Bronchial epithelial cell (primary cell): ENCODE measurements at places on chromosomes 11 and 22.

GRCh38 chr22:37428649-37429586 lies 1.6 kb upstream of the ELFN2 start:
- DNase-seq: no peak

- DNase-seq: no peak
These were observed 199.5 kb upstream of the PLET1 start for GRCh38 chr11:112460141-112460540.

DNA sequence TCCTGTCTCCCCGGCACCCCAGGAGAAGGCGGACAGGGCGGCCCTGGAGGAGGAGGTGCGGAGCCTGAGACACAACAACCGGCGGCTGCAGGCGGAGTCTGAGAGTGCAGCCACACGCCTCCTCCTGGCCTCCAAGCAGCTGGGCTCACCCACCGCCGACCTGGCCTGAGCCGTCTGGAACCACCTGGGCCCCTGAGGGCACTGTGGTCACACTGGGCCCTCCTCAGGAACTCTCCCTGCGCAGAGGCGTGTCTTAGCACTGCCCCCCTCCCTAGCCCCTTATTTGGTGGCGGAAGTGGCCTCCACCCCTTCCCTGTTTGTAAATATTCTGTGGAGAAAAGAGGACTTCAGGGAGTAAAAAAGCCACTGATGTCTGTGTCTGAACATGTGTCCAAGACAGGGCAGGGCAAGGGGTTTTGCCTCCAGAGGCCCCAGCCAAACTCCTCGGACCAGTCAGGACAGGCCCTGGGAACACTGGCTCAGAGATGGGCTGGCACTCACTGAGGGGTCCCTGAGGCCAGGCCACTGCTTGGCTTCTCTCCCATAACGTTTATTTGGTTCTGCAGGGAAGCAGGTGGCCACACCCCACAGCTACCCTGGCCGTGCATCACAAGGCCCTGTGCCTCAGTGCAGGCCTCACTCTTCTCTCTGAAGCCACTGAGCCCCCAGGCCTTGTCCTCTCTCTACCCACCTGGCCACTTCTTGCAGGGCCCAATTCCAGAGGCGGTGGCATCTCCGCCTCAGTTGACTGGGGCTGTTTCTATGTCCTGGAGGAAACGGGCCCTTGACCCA lies 12.0 kb downstream of the RELA start:
- peak; percentile 65 for DNase-seq

DNA sequence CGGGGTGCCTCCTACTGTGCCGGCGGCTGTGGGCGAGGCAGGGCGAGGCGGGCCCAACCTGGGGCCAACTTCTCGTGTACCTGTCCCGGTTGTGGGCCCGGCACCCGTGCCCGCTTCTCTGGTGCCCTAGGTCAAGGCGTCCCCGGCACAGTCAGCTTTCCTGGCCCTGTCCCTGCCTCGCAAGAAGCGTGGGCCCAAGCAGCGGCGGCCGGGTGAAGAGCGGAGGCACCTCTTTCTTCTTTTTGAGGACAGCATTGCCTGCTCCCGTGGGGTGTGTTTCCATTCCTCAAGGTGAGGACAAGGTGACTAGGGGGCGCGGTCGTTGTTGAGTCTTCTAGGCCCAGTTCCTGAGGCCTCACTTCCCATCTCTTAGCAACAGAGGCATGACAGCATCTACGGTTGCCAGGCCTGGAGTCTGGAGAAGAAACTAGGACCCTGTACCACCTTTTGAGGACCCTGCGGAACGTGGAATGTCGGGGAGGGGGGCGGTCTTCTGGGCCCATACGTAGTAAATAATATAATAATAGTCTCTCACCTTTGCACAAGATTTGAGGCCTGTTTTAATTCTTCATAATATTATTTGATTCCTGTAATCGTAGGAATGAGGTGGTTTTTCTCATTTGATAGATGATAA lies 418 bp downstream of the ACO2 start:
- no peak for DNase-seq

- no peak for DNase-seq
These were observed 25.4 kb downstream of the MAML2 start for GRCh38 chr11:96317571-96317970.

GRCh38 chr22:49137206-49137840 lies 690.4 kb downstream of the BRD1 start:
- no peak for DNase-seq

- peak; percentile 32 for DNase-seq
These were observed 7.2 kb downstream of the ELFN2 start for GRCh38 chr22:37419969-37420685.

DNA sequence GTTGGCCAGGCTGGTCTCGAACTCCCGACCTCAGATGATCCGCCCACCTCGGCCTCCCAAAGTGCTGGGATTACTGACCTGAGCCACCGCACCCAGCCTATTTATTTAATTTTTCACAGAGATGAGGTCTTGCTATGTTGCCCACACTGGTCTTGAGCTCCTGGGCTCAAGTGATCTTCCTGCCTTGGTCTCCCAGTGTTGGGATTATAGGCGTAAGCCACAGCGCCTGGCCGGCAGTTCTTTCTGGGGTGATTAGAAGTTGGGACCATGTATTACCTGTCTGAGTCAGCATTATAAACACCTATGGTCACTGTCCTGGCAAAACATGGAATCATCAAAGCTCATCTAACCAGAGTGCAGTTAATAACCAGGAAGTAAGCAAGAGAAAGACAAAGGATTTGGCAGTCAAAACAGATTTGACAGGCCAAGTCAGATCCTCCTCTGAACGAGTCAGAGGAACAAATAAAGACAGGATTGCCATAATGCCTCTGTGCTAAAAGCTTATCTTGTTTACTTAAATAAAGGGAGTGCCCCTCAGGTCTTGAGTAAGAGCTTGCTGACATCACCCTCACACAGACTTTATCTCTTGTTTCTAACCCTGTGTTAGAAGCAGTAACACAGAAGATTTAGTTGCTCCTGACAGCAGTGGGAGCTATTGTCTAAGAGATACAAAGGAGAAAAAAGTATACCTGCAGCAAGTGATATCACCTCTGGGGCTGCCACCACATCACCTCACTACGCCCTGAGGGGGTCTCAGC lies 3.7 kb downstream of the SERPIND1 start:
- DNase-seq: peak; percentile 98

DNA sequence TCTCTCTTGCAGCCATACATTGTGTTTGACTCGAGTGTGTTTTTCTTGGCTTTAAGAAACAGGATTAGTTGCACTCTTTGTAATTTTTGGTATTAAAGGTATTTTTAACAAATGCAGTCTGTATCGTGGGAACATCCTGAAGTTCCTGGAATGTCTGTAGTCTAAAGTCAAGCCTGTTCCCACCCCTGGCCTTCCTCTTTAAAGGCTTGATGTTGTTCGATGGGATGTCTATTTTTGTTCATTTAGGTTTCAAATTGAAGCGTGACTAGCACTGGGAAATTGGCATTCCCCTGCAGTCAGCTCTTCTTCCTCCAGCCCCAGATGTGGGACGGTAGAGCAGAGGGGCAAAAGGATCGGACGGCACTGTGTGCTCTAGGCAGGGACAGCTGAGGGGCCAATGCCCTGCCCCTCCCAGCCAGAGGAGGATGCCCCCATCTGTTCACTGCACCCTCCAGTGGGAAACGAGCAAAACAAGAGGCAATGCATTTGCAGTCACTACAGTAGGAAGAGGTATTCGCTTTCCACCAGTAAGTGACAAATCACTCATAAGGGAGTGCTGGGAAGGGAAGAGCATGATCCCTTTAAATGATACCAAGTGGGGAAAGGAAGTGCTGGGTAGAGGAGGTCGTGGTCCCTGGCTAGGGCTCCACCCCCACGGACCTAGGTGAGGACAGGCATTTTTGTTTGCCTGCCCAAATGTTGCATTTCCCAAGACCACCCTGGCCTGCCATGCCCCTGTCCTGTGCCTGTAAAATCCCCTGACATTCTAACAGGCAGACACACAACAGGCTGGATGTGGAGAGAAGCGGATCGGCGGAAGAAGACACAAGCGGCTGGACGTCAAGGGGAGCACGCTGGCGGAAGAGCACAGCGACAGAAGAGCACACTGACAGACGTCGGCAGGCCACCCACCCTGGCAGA lies 47.4 kb upstream of the SEPTIN5 start:
- DNase-seq: no peak

DNA sequence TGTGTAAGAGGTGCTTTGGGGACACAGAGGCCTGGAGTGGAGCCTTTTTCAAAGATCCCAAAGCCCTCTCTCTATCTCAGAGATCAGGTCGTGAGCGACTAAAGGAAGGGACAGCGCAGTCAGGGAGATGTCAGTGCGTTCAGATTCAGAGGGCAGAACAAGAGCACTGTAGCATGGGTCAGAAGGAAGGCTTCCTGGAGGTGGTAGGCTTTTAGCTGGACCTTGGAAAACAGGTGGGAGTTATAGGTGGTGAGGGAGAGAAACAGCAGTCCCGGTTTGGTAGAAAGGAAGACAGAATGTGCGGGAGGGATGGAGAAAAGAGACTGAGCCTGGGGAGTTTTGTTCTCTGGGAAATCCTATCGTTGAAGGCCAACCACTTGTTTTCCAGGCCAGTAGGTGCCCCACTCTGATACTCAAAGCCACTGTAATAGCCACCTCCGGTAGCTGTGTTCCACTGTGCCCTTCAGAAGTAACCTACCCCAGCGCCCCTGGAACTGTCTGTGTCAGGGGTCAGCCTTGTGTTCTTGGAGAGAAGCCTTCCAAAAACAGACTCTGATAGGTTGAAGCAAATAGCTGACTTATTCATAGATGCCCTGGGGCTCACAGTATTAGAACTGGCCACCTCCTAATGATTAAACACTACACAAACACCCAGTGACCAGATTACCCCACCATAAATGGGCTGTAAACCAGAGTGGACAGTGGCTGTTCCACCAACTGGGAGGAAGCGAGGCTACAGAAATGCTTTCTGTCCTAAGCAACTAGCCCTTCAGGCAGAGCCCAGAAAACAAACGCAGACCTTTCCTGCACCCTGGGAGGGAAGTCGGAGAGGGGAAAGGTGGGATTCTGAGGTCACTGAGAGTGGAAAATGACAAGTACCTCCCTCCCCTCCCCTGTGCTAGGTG lies 157.7 kb downstream of the DBX1 start:
- DNase-seq: no peak

DNA sequence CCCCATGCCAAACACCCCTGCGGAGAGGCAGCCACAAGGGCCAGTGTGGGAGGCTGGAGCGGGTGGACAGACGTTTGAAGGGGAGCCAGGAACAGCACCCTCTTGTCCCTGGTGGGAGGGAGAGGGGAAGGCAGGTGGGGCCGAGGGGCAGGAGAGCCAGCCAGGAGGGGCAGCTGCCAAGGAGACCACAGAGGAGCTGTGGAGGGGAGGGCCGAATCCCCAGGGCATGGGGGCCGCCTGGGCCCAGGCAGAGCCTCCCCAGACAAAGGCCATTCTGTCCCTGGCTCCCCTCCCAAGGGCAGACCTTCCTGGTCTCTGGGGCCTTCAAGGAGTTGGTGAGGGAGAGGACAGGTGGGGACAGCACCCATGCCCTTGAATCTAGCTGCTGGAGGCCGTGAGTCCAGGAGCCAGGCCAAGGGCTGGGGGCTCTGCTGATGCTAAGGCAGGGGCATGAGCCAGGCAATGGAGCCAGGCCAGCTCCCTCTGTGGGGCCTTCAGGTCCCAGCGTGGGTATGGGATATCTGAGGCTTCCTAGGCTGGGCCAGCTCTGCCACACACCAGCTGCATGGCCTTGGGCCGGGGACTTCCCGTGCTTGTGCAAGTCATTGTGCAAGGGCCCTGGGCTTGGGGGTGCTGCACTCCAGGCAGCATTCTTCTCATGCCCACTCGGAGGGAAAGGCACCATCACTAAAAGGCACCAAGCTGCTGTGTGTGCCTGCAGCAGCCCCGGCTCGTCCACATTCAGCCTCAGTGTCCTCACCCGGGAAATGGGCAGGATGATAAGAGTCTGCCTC lies 11.4 kb downstream of the EMID1 start:
- DNase-seq: peak; percentile 29

GRCh38 chr22:37638391-37639069 lies 939 bp upstream of the SH3BP1 start:
- DNase-seq: peak; percentile 40

DNA sequence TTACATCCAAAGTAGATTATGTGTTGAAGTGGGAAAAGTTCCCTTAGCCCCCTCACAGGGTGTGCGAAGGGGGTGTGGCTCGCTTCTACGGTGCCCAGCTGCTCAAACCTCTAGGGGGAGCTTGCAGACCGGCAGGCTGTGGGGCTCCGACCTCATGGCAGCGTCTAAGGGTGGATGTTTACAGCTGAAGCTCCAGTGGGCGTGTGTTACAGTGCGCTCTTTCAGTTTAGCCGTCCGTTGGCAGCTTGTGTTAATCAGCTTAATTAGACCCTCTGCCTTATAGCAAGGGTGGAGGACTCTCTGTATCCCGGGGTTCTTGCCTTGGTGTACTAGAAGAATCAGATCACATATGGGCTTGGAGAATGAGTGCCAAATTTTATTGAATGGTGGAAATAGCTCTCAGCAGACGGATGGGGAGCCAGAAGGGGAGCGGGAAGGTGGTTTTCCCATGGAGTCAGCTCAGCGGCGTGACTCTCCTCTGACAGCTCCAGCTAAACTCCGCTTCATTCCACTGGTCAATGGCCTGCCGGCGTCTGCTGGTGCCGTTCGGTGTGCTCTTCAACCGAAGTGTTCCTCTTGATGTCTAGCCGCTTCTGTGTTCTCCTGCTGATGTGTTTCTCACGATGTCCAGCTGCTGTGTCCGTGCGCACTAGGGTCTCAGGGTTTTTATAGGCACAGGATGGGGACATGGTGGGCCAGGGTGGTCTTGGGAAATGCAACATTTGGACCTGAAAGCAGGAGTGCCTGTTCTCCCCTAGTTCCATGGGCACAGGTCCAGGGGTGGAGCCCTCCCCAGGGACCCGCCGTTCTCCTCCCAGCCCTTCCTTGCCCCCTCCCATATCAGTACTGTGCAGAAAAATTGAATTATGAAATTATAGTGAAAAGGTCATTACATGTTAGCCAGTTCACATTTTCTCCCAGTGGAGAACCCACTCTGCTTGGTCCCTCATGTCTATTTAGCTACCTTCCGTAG lies 28.6 kb upstream of the OR10G7 start:
- DNase-seq: peak; percentile 54

DNA sequence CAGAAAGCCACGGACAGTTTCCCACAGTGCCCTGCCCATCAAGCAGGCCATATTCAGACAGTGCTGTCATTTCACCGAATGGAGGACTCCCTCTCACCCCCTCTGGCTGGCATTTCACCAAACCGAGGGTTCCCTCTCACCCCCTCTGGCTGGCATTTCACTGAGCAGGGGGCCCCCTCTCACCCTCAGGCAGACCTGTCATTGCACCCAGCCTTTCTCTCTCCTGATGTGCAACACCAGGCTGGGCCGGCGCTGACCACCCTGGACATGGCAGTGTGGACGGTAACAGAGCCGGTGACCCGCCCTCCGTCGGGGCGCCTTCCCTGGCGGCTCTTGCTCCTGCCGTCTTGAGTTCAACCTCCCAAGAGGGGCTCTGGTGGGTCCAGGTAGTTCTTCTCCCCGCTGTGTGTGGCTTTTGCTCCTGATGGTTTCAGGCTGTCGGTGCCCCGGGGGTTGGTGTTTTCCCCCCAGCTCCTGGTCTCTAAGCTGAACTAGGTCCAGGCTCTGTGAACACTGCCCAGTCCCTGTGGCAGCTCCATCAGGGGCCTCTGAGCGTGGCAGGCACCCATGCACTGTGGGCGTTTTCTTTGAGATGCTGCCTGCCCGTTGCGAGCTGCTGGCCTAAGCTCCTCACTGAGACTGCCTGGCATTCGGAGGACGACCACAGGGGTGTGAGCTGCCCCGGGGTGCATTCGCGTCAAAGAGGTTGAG lies 46.9 kb downstream of the SMIM38 start:
- no peak for DNase-seq

GRCh38 chr11:70760416-70761020 lies 362.2 kb downstream of the CTTN start:
- peak; percentile 4 for DNase-seq

GRCh38 chr11:29282088-29282487 lies 734.7 kb downstream of the KCNA4 start:
- DNase-seq: peak; percentile 97
